ENCODE measurements at places on chromosomes 1 and 21. TPM values are rescaled to one million over a fixed set of nuclear protein-coding genes. Genes with fewer than 3 reads are reported as not detected.

- DNase-seq = no peak
Observed at GRCh38 chr1:51491166-51491981, 27.7 kb downstream of the EPS15 start.

- no peak for DNase-seq
Observed at GRCh38 chr1:25704267-25704691, 87.7 kb downstream of the MAN1C1 start.

- no peak for DNase-seq
Observed at GRCh38 chr1:177472567-177472966, 301.8 kb downstream of the BRINP2 start.

SLC6A9 gene
- 12.1 TPM for polyA plus RNA-seq
